ENCODE measurements at places on chromosomes 4 and X.
A peak's percentile ranks its signal among the peaks of the same experiment; 100 is the strongest.

DNA sequence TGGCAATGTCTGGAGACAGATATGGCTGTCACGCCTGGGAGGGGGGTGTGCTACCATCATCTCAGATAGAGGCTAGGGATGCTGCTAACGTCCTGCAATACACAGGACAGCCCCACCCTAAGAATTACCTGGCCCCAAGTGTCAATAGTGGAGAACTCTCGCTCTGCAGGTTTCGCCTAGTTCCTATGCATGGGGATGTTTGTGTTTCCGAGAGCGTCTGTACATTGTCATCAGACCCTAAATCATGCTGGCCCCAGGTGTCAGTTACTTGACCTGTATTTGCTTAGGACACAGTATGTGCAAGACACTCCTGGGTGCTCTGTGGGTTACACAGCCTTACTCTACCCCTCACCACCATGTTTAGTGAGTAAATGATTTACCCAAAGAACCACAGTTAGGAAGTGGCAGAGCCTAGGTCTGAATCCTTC is 90.8 kb downstream of the AFF1 start:
- DNase-seq = no peak

DNA sequence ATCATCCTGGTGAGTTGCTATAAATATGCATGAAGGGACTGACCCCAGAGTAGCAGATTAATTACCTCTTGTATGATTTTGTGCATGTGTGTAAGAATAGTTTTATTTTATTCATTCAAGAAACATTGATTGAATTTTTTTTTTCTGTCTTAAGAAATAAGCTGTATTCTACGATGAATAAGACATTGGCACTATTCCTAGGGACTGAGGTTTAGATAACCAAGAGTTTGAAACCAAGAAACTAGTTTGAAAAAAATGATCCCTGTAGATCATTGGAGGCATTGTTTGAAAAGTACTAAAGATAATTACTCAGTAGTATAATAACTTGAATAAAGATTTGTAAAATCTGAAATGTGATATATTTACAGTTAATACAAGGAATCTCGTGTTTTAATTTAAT is 1086.9 kb downstream of the PCDH7 start:
- no peak for DNase-seq

- DNase-seq = peak; percentile 98
Measured at GRCh38 chr4:53321151-53321983, 44.5 kb downstream of the SCFD2 start.

- DNase-seq = no peak
Measured at GRCh38 chr4:17921451-17921850, 100.1 kb downstream of the LCORL start.

DNA sequence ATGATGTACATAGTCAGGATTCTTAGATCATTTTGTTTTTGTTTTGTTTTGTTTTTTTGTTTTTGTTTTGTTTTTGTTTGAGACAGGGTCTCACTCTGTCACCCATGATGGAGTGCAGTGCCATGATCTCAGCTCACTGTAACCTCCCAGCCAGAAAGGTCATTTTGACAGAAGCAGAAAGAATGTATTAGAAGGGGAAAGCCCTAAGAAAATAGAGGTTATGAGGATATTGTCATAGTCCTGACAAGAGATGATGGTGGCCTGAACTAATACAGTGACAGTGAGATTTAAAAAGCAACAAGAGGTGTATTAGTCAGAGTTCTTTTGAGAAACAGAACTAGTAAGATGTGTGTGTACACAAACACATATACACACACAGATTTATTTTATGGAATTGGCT is 503.3 kb downstream of the RPA4 start:
- no peak for DNase-seq

Measured in EH (cell line).